Ovary (tissue), 10 donors: ENCODE measurements at places on chromosomes 7 and 10. TPM values are rescaled to one million over a fixed set of nuclear protein-coding genes. Genes with fewer than 3 reads are reported as not detected.

DNA sequence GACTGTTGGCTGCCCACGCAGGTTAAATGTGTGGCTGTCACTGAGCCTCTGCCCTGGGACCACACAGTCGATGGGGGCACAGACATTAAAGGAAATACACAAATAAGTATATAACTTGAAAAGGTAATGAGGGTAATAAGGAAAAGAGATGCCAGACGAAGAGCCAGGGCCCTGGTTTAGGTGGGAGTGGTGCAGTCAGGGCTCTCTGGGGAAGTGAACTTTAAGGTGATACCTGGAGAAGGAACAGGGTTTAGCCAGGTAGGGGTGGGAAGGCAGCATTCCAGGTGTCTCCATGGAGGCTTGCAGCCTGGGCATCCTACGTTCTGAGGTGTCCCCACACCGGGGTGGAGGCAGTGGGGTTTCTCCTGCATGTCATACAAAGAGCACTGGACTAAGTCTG, 50.4 kb downstream of the UNC5B start:
- no peak for DNase-seq

DNA sequence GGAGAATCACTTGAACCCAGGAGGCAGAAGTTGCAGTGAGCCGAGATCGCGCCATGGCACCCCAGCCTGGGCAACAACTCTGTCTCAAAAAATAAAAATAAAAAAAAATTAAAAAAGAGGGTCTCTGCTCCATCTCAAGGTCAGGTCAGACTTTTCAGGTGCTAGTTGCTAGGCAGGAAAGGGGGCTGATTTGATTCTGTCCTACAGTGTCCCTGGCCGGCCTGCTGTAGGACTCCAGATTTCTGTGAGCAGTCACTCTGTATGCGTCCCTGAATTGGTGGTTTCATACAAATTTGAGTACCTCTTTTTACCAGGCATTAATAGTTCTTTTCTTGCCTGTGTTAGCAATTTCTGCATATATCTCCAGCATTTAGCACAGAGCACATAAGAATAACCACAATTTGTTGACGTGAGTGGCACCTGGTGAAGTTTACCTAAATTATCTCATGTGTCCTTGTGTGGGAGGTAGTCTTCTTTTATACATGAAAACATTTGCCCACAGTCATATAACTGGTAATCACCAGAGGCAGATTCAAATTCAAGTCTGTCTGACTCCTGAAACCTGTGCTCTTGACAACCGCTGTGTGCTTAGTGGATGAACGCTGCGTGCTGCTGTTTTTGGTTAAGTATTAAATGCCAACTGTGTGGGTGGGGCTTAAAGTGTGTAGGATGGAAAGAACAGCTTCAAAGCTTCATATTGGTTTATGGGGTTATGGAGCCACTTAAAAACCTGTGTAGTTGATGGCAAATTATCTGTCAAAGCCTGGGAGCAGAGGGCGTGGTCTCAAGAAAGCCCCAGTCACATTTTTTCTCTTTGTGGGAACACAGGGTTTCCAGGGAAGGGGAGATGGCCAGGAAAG, 3.2 kb upstream of the ZNF775 start:
- no peak for DNase-seq

NRCAM gene
- total RNA-seq: 13.3 TPM

PNPLA8 gene
- total RNA-seq: 22.0 TPM

LRMDA gene
- total RNA-seq: 14.8 TPM
